Stimulated activated CD4-positive, alpha-beta T cell treated with anti-CD3 and anti-CD28 coated beads, TNF-alpha, amount 100 ng/mL, for 24 hours (primary cell): ENCODE measurements at places on chromosomes 2 and 18.
A peak's percentile ranks its signal among the peaks of the same experiment; 100 is the strongest.

DNA sequence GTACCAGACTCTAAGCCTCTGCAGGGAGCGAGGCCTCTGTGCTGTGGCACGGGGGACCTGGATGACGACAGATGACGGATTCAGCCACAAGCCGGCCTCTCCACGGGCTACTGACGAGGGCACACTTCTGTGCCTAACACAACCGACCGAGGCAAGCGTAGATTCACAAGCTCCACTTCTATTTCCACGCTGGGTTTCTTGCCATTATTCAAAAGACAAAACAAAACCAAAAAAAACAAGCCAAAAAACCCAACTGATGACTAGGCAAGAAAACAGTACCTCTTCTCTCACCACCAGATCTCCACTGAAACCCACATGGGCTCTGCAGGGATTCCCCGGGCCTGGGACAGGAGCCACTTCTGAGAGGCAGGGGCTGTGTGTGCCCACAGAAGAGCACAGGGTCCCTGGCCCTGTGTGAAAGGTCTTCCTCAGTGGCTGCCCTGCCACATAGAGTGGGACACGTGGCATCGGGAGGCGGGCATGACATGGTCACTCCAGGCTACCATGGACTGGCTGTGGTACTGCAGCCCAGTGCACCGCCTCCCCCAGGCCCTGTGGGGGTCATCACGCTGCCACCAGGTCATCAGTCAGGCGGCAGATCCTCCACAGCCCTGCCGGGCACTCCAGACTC, 254.7 kb downstream of the HDAC4 start:
- DNase-seq, result no peak

DNA sequence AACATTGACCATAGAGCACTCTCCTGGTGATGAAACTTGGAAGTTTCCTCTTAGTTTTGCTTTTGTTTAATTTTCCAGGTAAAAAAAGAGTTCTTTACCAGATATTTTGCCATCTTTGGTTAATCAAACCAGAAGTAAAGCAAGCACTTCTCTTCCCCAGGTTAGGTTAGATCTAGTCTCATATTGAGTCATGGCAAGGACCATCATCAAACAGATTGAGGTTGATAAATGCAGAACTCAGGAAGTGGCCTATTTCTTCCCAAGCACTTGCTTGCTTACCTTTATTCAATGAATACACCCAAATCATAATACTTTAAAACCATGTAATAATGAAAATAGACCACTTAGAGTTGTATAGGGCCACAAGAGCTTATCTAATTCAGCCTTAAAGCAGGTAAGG, 23.4 kb downstream of the DNAH6 start:
- DNase-seq, result no peak

DNA sequence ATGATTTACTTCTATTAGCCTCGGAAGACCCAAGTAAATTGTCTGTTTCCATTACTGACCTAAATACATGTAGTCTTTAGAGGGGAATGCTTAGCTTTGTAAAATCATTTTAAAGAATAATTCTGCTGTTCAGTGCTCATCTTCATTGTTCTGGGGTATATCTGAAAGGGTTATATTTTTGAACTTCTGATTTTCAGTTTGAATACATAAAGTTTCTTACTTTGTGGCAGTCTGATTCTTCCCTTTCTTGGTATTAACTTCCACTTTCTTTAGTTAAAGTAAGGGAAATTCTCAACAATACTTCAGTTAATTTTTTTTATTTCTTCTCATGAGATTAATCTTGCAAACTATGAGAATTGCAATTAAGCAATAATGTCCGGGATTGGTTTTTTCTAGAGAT, 148.4 kb downstream of the DOCK10 start:
- DNase-seq, result no peak

GRCh38 chr2:53104263-53104662, 663.3 kb upstream of the CHAC2 start:
- DNase-seq, result no peak

GRCh38 chr2:232928551-232929302, 58.7 kb downstream of the SNORC start:
- DNase-seq, result no peak

- DNase-seq, result no peak
Measured at GRCh38 chr2:180478883-180479282, 471.8 kb upstream of the CWC22 start.

- DNase-seq, result no peak
Measured at GRCh38 chr2:10211844-10212422, 89.4 kb downstream of the RRM2 start.

DNA sequence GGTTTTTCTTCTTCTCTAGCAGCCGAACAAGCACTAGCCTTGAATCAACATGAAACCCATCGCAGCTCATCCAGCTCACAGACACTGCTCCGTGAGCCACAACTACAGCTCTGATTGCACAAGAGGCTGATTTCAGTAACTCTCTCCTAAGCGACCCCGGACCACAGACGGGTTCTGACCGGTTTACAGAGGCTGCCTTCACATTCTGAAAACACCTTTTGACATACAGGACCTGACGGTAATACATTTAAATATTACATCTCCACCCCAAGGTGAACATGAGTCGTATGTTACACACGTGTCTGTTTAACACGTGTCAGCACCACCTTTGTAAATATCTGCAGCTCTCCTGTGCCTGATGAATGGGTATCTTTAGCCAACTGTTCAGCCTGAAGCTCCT, 120.7 kb downstream of the TMEM18 start:
- no peak for DNase-seq

- DNase-seq, result no peak
Measured at GRCh38 chr2:143645921-143646645, 516.9 kb downstream of the ARHGAP15 start.

GRCh38 chr2:69741575-69742321, at the start of gene ANXA4:
TSS of gene ANXA4 (plus strand) at chr2:69742134. CDS start at chr2:69781566, 39,432 bp downstream.
- peak; percentile 43 for DNase-seq

DNA sequence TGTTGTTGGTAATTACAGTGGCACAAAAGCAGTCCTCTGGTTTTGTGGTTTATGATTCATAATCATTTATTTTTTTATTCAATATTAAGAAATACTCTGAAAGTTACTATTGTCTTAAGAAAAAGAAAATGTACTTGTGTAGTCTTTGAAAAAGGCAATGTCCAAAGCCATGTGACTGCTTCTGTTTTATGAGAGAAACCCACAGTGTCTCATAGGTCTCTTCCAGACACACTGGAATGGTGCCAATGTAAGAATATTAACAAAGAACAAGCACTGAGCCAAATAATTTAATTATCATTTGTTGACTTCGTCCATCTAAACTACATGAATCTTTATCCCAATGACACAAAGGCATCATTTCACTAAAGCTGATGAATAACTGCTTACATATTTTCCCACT, 62.5 kb downstream of the RPRM start:
- DNase-seq, result no peak

DNA sequence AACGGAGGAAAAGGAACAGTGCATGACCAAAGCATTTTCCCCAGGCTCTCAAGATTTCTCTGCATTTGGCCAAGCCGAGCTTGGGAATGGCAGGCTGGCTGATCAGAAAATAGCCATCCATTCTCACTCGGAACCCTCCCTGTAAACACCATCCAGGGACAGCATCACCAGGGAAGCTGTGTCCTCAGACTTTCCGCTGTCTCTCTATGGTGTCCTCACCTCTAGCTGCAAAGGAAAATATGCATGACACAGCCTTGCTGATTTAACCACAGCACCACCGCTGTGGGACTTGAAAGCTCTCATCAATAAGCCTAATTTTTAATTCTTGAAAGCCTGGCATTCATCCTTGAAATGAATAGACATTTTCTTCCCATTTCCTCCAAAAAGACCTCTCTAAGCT, 311.7 kb downstream of the EIPR1 start:
- no peak for DNase-seq

DNA sequence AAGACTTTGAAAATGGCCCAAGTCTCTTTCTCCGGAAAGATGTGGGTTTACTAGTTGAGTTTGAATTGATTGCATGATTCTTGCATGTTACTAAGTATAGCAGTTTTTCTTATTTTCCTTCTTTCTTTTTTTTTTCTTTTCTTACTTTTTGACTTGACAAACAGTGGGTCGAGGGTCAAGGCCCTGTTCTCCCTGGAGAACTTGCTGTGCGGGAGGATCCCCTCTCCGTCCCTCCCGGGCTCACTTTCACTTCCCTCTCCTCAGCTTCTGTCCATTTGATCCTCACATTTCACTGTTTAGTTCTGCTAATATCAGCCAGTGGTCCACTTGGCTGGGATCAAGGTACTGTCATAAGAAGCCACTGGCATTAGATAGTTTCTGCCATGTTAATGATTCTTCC, 767.4 kb downstream of the TDRD15 start:
- no peak for DNase-seq

DNA sequence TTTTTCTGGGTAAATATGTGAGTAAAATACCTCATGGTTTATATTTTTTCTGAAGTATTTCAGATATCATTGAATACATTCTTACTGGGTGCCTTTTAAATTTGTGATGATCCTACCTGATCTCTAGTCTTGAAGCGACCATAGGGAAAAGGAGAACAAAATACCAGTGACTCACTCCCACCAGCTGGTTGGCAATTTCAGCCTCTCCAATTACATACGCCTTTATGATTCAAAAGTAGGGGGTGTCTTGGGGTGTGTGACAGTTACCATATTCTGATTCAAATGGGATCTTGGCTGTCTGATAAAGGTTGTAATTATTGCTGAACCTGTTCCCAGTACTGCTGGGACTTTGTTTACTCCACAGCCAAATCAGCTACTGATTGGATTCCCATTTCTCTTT, 175.9 kb upstream of the NXPH2 start:
- DNase-seq, result no peak

DNA sequence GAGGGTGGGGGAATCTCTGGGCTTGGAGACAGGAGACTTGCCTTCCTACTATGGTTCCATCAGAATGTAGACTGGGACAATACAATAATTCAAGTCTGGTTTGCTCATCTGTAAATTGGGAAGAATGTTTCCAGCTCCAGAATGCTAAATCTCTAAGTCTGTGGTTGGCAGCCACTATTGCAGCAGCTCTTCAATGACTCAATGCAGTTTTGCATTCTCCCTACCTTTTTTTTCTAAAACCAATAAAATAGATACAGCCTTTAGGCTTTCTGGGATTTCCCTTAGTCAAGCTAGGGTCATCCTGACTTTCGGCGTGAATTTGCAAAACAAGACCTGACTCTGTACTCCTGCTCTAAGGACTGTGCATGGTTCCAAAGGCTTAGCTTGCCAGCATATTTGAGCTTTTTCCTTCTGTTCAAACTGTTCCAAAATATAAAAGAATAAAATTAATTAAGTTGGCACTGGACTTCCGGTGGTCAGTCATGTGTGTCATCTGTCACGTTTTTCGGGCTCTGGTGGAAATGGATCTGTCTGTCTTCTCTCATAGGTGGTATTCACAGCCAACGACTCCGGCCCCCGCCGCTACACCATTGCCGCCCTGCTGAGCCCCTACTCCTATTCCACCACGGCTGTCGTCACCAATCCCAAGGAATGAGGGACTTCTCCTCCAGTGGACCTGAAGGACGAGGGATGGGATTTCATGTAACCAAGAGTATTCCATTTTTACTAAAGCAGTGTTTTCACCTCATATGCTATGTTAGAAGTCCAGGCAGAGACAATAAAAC, 6.5 kb downstream of the TTR start:
- no peak for DNase-seq

DNA sequence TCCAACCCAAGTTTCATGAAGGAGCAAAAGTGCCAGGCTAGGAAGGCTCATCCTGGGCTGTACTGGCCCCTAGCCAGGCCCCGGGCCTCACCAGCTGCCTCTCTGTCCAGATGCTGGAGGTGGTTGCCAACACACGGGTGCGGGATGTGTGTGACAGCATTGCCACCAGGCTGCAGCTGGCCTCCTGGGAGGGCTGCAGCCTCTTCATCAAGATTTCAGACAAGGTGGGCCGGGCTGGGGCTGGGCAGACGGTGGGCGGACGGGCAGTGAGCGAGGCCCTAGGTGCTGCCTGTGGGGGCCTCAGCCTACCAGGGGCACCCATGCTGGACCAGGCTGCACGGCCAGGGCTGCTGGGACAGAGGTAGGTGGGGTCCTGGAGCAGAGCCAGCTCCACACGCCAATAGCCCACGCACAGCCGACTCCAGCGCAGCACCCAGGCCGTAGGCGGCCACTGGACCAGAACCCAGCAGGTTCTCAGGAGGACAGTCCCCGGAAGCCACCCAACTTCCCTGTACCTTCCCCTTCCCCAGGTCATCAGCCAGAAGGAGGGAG, 11.8 kb upstream of the GPR17 start:
- DNase-seq, result no peak

- no peak for DNase-seq
Measured at GRCh38 chr2:21773168-21773567, 649.4 kb downstream of the TDRD15 start.

- no peak for DNase-seq
Measured at GRCh38 chr2:73283545-73284295, 558 bp downstream of the FBXO41 start.

DNA sequence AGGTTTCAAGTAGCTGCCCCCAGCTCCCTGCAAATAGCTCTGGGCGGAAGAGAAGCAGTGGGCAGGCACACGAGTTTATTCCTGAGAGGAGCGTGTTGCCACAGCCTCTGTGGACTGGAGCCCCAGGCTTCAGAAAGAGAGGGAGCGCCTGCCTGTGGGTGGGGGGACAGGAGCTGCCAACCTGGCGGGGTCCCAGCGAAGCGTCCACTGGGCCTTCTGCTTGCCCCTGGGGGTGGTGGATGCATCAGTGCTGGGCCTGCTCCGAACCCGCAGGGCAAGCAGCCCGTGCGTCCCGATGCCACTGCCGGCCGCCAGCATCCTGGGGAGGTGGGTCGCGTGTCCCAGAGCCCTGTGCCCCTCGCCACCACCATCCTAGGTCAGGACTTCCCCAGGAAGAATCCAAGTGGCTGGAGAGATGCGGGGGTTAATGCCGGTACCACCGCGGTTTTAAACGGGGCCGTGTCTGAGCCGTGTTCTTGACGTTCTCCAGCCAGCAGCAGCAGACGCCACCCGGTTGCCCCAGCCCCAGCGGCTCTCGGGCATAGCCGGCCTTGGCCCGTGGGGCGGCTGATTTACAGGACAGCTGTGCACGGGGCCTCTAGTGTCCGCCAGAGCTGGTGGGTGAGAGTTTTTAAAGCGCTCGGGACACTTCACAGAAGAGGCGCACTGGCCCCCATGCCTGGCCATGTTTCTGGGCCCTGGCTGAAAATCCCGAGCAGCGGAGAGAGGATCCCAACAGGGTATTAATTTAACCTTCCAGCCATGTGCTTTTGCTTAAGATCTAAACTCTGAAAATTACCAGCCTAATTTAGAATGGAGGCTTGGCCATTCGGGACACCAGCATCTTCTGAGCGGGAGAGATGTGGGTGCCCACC, 84.7 kb downstream of the NFATC1 start:
- no peak for DNase-seq

GRCh38 chr2:216601632-216602409, 31.4 kb upstream of the IGFBP2 start:
- no peak for DNase-seq

DNA sequence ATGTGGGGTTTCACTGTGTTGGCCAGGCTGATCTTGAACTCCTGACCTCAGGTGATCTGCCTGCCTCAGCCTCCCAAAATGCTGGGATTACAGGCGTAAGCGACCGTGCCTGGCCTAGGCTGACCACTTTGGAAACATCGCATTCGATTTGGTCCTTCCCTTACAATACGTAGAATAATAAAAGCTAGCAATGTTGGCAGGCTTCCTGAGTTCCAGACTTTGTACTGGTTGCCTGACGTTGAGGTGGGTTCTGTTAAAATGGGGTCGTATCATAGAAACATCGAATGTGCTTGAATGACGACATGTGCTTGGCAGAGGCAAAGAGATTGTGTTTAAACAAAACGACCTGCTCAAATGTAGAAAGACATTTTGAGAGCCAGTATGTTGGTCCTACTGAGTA, 56.1 kb downstream of the LTBP1 start:
- no peak for DNase-seq

- no peak for DNase-seq
Measured at GRCh38 chr2:160199053-160199452, 1.0 kb downstream of the ITGB6 start.
